ENCODE measurements at places on chromosomes 5 and 9.

DNA sequence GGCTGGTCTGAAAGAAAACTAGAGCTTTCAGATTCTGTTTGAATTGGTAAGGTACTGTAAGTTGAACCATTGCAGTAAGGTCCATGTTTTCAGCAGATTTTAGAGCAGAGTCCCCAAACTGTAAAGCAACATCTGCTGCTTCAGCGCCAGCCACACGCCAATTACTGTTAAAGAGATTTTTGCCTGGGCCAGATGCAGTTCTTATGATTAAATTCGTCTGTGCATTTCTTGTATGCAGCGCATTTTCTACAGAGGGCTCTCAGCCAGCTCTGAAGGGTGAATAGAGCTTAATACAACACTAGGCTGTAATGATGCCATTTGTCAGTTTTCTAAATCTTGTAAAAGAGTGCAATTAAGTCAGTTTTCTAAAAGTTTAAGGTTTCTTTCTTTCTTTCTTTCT lies 246.3 kb downstream of the COX7C start:
- DNase-seq: no peak

- no peak for DNase-seq
Measured at GRCh38 chr5:16169550-16169949, 10.0 kb downstream of the MARCHF11 start.

GRCh38 chr5:58922461-58923171 lies 339.7 kb downstream of the RAB3C start:
- no peak for DNase-seq

DNA sequence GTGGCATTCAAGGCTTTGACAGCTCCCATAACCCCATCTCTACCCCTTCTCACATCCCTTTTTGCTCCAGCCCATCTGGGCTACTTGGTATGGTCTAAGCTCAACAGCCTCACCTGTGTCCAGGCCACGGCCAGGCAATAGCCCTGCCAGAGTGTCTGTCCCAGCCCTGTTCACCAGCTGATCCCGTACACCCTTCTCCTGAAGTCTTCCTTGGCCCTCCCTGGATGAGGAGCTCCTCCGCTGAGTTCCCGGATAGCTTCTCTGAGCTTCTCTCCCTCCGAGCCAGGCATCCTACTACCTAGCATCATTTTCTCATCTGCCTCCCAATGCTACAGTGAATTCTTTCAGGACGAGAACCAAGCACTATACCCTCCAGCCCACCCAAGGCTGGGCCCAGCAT lies 208.2 kb downstream of the DAB2IP start:
- DNase-seq: no peak
